HFFc6 (cell line): ENCODE measurements at places on chromosomes 5 and 9.
A peak's percentile ranks its signal among the peaks of the same experiment; 100 is the strongest.

- peak; percentile 9 for DNase-seq
These were observed 169.2 kb downstream of the AUH start for GRCh38 chr9:91192381-91193086.

- peak; percentile 84 for DNase-seq
These were observed 97.4 kb upstream of the TRIM32 start for GRCh38 chr9:116589392-116590354.

DNA sequence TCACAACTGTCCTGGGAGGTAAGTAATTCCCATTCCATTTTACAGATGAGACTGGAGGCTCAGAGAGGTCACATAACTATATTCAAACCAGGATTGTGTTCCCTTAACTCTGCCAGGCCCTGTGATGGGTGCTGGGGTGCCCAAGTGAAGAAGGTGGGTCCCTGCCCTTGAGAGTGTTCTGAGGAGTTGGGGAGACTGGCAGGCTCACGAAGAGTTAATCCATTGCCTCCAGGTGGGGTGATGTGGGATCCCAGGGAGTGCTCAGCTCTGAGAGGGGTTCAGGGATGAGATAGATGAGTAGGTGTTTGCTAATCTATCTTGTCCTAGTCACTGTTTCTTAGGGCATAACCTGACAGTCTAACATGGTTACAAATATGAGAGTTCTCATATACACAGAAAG lies 36.7 kb downstream of the GSN start:
- no peak for DNase-seq

- no peak for DNase-seq
These were observed 26.8 kb downstream of the GRIA1 start for GRCh38 chr5:153517241-153517611.

DNA sequence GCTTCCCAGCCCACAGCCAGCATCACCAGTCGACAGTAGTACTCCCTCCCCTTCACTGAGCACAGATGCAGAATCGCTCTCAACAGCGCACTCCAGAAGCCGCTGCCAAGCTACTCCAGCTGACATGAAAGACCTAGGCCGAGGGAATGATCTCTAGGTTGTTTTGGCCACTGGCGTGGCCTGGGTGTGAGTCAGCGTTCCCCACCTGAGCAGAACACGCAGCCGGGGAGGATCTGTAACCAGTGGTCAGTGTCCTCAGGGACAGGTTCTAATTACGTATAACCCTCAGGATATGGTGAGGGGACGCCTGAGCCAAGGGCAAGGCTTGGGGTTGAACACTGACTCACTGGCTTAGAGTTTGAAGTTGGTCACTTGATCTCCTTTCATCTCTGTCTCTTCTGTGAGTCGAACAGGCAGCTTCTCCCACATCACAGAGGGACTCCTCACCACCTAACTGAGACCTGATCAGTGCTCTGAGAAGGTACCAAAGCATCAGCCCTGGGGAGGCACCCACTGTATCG lies 76.9 kb upstream of the IL17B start:
- peak; percentile 60 for DNase-seq

GRCh38 chr5:132266836-132267160 lies 9.3 kb downstream of the PDLIM4 start:
- DNase-seq = no peak

DNA sequence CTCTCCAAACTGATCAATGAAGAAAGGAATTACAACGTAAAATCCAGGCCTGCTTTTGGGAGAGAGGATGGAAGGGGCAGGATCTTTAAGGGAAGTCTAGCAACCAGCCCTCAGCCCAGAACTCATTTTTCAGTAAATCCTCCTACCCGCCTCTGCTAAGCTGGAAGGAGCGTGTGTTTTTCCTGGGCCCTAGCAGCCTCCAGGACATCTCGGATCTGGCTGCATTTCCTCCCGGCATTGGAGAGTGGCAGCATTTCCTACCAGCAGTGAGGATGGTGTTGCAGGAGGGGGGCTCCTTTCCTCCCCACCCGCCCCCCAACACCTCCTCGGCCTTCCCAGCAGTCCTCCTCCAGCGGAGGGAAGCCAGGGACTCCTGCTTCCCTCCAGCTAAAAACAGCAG lies 54.5 kb downstream of the DCP2 start:
- DNase-seq = no peak

- DNase-seq = no peak
These were observed 23.3 kb downstream of the NOTCH1 start for GRCh38 chr9:136522314-136523237.
